Choroid plexus epithelial cell (primary cell): ENCODE measurements at places on chromosomes 5 and 9.
A peak's percentile ranks its signal among the peaks of the same experiment; 100 is the strongest.

- DNase-seq, result peak; percentile 98
Observed at GRCh38 chr5:141521244-141521781, 32.4 kb downstream of the PCDHGC5 start.

GRCh38 chr9:22088717-22089061, 79.6 kb upstream of the CDKN2B start:
- no peak for DNase-seq

GRCh38 chr5:134038138-134038537, 33.4 kb upstream of the VDAC1 start:
- no peak for DNase-seq

DNA sequence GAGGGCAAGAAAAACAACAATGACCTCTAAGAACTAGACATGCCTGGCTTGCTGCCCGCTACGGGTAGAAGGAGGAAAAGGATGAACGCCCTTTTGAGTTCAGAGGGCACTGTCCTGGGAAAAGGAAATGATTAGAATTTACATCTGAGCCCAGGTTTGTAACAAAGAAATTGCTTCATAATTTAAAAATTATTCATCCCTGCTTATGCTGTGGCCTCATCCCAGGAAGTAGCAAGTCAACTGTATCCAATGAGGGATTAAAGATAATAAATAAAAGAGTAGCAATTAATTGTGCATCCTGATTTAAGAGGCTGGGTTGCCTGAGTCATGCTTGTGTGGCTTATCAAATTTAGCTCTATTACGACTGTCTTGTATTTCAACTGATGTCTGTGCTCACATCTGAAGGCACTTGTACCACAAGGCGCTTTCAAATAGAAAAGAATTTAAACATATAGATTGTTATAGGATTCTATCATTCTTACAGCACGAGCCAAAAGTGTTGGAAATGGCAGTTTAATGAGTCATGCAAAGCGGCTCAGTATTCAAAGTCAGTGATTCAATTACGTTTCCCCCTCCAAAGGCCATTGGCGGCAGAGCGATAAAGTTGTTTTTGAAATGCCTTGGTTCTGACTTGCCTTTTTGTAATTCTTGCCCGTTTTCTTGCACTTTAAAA, 40.0 kb upstream of the DMRT1 start:
- peak; percentile 36 for DNase-seq

GRCh38 chr5:53355316-53355715, 125.1 kb upstream of the FST start:
- peak; percentile 56 for DNase-seq

DNA sequence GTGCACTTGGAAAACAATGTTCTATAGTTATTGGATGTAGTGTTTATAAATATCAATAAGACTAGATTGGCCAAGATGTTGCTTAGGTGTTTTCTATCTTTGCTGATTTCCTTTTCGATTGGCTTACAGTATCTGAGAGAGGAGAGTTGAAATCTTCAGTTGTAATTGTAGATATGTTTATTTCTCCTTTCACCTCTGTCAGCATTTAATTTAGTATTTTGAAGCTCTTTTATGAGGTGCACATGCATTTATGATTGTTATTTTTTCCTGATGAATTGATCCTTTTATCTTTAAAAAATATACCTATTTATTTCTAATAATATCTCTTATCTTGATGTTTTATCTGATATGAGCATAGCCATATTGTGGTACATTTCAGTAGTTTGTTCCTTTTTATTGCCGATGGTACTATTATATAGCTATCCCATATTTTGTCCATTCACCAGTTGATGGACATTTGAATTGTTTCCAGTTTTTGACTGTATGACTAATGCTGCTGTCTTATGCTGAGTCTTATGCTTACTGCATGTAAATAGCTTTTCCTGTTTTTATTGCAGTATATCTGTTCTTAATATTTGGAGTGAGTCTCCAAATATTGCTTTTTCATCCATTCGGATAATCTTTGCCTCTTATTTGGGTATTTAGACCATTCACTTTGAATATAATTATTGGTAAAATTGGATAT, 34.7 kb downstream of the ERCC6L2 start:
- DNase-seq, result peak; percentile 23

DNA sequence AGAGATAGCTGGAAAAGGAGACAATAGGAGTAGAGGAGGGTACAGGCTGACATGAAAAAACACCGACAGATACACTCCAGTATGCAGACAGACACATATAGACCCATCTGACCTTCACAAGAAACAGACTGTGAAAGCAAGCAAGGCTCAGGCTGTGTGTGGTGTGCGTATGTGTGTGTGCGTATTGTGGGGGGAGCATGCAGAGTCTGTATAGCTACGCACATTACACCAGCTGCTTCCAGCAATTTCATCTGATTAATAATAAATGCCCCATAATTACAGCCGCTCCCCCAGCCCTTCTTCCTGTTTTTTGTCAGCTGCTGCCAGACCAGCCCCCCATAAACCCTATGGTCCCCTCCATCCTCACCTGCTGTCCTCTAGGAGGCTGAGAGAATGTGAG, 6.7 kb downstream of the CNTFR start:
- no peak for DNase-seq
